ENCODE measurements at places on chromosomes 7 and 10.
A peak's percentile ranks its signal among the peaks of the same experiment; 100 is the strongest.

- DNase-seq: no peak
Measured at GRCh38 chr10:28508304-28508925, 24.5 kb upstream of the WAC start.

DNA sequence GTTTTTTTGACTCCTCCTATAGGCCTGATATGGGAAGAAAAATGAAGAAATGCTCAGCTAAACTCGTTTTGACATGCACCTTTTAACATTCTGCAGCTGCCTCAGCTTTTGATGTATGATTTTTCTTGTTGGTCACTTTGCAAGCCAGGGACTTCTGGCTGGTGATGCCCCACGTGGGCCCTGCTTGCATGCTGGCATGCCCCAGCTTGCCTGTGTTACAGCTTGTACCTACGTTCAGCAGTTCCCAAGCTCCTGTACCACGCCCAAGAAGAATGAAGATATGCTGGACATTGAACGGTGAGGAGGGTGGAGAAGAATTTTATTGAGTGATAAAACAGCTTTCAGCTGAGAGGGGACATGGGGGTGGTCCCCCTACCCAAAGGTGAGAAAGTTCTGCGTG is 245.6 kb upstream of the FZD8 start:
- no peak for DNase-seq

DNA sequence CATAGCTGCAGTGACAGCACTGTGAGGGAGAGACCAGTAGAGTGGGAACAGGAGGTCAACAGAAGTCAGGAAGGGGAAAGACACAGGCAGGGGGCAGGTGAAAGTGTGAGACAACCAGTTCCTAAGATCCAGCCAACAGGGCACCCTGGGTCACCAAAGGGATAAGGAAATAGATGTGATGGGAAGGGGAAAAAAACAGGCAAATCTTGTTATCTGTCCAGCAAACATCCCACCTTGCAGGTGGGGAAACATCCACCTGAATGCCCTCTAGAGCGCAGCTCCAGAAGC is 42.5 kb downstream of the DPCD start:
- no peak for DNase-seq

- DNase-seq: no peak
Measured at GRCh38 chr10:6721480-6721879, 141.4 kb upstream of the PRKCQ start.

- no peak for DNase-seq
Measured at GRCh38 chr7:55170335-55171069, 151.7 kb downstream of the EGFR start.

GRCh38 chr7:50262916-50263690 is 41.4 kb upstream of the IKZF1 start:
- peak; percentile 49 for DNase-seq

DNA sequence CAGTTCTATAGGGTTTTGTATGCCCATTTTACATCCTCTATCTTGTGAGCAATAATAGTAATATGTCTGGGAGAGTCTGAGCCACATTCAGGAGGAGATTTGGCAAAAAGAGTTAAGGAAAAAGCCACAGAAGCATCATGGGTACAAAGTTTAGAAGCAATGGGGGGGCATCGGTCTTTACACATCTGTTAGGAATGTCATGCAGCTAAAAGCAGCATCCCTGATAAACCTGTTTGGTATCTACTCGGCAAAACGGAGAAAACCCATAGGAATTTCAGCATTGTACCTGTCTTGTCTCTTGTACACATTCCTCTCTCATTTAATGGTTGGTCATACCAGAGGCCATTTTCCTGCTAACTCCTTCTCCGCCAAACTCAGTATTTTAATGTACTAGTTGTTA is 12.5 kb upstream of the HERPUD2 start:
- DNase-seq: no peak

All from NAMALWA (cell line).